ENCODE measurements at places on chromosomes 16 and 17.

- DNase-seq, result no peak
These were observed 3.5 kb upstream of the C17orf113 start for GRCh38 chr17:42053731-42054500.

GRCh38 chr17:40268141-40268712 is 19.5 kb upstream of the CDC6 start:
- no peak for DNase-seq

DNA sequence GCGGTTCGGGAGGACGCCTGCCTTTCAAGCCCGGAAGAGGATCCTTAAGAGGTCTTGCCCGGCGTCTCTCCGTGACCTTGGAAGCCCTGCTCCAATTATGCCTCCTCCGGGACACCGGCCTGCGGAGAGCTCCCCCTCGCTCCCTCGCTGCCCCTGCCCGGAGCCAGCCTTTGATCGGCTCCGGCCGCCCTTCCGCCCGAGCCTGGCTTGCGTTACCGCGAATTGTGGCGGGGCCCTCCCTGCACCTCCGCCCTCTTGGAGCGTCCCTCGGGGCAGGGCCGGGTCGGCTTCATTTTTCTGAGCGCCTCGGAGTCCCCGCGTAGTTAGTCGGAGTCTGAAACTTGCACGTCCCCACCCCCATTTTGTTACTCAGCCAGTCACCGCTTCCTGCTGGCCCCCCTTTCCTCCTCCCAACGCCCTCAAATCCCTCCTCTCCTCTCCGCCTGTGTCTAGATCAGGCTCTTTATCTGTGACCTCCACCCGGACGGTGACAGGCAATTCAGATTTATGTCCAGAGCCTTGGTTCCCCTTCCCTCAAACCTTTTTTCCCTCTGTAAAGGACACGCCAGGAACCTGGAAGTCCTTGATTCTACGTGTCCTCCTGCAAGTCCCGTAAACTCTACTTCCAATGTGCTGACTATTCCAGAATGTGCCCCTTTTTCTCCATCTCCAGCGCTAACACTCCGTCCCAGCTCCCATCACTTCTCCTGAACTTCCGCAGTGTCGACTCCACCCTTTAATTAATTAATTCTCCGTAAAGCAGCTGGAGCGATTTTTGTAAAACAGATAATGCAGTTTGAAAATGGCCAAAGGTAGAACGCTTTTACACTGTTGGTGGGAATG is 569 bp upstream of the RABEP2 start:
- peak; percentile 87 for DNase-seq

- DNase-seq, result no peak
These were observed 604.3 kb upstream of the RBFOX1 start for GRCh38 chr16:6728381-6728780.

DNA sequence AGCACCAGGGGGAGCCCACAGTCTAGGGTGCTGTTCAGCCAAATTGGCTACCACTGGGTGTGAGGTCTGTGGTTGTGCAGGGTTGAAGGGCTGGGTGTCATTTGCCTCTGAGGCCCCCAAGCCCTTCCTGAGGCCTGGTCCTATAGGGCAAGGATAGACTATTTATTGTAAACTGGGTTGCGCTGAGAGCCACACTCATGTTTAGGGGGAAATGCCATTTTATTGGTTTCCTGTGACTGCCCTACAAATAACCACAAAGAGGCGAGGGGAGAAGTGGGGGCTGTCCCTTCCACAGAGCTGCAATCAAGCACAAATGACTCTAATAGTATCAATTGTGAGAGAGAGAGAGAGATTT is 3.6 kb upstream of the ZCCHC14 start:
- no peak for DNase-seq

DNA sequence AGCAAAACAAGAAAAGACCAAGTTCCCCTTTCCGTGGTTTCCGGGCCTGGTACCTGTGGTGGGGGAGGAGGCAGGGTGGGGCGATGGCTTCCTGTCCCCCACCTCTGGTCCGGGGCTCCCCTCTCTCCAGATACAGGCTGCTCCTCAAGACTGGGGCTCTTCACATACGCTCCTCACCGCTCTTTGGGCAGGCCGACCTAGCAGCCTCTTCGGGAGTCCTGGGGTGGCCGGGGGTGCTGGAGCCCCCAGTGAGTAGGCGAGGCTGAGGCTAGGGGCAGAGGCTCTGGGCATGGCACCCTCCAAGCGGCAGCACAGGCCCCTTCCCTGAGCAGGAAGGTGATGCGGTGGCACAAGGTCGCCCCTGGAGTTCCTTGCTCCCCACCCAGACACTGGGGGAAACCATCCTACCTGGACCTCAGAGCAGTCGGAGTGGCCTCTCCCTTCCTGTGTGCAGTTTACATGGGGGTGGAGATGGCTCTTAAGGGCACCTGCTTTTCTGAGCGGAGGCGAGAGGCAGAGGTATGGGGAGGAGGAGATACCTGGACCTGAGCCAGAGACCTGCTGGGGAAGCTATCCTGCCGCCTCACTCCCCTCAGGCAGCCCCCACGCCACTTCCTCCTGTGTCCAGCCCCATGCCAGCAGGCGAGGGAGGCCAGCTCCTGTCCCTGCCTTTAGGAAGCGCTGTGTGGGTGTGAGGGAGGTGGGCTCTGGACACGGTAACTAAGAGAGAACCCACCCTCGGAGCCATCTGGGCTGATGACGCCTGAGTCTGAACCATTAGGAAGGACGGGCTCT is 891 bp downstream of the CORO1A start:
- DNase-seq, result no peak

DNA sequence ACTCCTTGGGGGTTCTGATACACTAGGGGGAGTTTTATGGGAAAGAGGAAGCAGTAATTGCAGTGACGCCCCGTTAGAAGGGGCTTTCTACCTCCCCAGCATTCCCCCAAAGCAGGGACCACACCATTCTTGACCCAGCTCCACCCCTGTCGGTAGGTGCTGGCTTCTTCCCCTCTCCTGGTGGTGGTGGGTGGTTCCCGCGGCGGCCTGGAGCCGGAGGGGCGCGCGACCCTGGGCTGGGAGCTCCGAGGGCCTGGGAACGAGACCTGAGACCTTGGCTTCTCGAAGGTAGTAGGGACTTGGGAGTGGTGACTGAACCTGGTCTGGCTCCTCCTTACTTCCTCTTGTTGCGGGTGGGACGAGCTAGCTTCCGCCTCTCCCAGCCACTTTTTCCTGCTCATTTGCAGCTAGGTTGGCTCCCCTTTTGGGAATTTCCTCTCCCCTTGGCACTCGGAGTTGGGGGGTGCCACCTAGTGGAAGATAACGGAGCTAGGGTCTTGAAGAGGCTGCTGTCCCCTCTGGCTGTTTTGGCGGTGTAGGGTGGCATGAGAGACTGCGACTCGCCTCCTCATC is 438 bp downstream of the GRN start:
- peak; percentile 66 for DNase-seq

DNA sequence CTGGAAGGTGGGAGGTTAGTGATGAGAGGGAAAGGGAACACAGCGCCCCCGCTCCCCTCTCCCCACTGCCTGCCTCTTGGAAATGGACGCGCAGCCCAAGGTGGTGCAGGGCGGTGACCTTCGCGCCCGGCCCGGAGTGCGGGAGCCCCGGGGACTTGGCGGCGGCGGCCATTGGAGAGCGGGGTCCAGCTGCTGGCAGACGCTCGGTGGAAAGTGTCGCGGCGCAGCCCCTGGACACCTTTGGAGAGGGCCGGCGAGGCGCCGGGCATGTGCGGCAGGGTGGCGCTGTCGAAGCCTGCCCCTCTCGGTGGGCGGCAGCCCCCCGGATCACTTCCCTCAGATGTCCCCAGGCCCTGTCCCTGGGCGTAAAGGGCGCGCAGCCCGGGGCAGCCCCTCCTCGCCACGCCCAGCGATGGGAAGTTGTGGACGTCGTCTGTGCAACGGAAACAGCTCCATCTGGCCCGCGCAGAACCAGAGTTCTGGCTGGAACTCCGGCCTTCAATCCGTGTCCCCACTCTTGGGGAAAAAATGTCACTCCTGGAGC is 16.7 kb downstream of the SALL1 start:
- no peak for DNase-seq

DNA sequence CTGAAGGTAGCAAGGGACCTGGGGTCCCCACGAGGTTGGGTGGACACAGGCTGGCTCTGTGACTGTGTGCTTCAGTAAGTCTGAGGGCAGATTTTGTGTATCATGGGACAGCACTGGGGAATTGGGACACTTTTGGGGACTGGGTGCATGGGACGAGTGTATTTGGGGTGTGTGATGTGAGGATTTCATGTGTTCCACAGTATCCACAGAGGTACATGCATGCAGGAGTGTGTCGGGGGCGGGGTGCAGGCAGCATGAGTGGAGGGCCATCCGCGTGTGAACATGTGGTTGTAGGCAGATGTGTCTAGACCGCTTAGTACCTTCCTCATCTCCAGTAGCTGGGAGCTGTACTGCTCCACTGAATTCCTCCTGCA is 1.1 kb upstream of the DLX3 start:
- DNase-seq, result no peak

DNA sequence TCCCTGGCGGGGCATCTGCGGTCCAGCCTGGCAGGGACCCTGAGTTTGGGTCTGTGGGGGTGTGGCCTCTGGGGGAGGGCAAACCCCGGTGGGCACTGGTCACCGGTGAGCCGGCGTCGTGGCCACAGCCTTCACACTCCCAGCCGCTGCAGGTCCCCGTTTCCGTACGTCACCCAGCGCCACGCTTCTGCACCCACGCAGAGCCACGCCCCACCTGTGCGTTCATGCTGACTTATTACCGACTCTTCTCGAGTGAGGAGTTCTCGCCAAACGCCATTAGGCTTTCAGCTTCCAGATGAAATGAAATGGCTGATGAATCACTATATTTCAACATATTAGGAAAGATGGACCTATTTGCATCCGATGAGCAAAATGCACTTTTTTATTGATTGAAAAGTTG is 8.8 kb upstream of the SSTR5 start:
- DNase-seq, result no peak

GRCh38 chr17:6661464-6661848 is 9.9 kb downstream of the C17orf100 start:
- DNase-seq, result no peak

DNA sequence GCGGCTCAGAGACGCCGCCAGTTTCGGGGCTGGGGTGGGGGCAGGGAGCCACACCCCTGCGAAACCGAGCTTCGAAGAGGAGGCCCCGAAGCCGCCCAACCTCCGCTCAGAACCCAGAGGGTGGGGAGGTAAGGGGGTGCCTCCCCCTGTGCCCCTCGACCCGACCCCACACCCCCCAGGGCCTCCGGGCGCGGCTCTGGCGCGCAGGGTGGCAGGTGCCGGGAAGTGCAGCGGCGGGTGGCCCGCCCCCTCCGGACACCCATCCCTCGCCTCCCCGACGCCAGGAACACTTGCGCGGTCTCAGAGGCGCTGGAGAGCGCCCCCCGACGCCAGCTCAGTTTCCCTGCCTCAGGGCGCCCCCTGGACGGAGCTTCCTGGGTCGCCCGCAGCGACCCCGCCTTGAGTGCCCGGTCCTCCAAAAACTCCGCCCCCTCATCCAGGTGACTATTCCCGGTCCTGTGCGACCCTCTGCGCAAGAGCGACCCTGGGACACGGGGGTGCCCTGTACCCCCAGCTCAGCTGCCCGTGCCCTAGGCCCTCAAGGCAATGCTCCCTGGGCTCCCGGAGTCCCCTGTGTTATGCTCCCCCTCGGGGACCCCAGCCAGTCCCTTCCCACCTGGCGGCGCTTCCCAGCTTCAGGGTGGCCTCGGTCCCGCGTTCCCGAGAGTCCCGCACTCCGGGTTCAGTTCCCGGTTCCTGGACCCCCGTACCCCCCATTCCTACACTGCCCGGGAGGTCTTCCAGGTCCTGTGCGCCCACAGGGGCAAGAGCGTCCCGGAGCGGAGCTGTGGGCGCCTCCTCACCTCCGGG is 562 bp downstream of the PPL start:
- DNase-seq, result no peak

DNA sequence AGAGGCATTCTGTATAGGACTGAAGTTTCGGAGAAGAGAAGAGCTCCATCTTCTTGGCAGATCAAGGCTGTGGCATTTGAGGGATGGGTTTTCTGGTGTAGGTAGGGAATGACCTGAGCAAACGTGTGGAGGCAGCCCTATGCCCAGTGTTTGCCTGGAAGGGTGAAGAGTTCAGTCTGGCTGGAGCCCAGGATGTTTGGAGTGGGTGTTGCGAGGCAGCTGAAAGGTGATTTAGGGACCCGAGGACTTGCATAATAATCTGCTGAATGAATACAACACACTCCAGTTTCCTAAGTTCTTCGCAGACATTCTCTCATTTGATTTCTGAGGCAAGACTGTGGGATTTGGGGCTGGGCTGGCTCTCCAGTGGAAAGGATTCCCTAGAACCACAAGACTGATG is 186.2 kb downstream of the CYLD start:
- DNase-seq, result no peak

DNA sequence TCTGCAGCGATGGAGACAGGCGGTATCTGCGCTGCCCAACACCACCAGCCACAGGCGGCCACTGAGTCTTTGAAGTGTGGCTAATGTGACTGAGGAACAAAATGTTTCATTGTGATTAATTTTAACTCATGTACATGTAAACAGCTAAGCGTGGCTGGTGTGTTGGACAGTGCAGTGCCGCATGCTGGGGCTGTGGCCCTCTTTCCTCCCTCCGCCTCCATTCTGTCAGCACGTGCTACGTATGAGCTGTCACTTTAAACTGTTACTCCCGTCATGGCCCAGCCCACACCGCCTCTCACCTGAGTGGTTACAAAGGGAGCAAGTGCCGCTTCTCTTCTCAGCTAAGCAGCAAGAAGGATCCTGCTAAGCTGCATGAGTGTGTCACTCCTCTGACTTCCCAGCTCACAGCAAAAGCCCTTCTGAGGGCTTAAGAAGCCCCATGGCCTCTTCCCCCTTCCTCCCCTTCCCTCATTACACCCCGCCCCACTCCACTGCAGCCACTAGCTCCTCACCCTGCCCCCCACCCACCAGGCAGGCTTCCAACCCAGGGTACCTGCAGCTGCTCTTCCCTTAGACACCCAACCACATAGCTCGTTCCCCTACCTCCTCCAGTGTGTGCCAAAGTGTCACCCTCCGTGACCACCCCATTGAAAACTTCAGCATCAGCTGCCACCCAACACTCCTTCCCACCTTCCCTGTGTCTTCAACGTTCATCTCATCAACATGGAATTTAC is 15.0 kb downstream of the HASPIN start:
- DNase-seq, result no peak

GRCh38 chr16:47016700-47017133 is 43.2 kb upstream of the DNAJA2 start:
- DNase-seq, result no peak

DNA sequence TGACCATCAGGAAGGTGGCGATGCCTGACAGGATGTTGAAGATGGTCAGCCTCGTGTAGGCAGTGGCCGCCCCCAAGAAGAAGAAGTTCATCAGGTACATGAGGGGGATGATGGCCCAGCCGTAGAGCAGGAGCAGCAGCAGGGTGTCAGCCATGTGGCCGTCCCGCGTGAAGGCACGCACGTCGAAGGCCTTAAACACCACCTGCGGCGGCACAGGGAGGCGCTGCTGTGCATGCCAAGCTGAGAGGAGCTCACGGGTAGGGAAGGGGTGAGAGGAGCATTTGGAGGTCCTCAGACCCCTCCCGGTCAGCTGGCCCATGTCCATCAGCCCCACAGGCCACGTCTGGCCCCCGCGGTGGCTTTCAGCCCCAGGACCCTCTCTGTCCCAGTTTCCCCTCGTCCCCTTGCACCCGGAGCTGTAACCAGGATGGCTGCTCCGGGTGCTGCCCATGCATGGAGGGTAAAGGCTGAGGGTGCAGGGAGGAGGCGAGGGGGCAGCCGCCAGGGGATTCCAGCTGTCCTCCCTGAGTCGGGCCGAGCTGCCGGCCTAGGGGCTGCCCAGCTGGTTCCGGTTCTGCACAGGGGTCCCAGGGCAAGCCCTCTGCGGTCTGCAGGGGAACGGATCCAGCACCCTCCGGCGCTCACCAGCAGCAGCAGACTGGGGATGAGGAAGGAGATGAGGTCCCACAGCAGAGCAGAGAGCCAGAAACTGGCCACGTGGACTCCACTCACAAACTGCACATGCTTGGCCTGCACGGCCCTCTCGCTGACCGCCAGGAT is 17.1 kb upstream of the RNPS1 start:
- no peak for DNase-seq
